Stimulated activated CD4-positive, alpha-beta T cell treated with anti-CD3 and anti-CD28 coated beads, TNF-alpha, amount 100 ng/mL, for 1 hour (primary cell): ENCODE measurements at places on chromosomes 1 and 21.

DNA sequence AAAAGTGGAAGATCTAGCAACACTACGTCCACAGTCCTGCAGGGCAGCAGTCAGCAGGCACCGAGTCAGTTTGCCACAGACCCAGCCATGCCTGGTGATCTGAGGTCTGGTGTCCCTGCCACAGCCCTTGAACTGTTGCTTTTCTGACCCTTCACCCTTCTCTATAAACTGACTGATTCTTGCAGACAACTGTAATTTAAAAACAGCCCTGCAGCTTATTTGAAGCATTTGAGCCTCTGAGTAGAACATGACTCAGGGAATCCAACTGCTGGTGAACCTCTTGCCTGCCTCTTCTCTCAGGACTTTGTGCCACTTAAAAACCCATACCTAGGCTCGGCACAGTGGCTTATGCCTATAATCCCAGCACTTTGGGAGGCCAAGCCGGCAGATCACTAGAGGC lies 107.2 kb downstream of the EDEM3 start:
- DNase-seq: no peak

- no peak for DNase-seq
Observed at GRCh38 chr21:38524168-38525153, 26.2 kb upstream of the ERG start.

DNA sequence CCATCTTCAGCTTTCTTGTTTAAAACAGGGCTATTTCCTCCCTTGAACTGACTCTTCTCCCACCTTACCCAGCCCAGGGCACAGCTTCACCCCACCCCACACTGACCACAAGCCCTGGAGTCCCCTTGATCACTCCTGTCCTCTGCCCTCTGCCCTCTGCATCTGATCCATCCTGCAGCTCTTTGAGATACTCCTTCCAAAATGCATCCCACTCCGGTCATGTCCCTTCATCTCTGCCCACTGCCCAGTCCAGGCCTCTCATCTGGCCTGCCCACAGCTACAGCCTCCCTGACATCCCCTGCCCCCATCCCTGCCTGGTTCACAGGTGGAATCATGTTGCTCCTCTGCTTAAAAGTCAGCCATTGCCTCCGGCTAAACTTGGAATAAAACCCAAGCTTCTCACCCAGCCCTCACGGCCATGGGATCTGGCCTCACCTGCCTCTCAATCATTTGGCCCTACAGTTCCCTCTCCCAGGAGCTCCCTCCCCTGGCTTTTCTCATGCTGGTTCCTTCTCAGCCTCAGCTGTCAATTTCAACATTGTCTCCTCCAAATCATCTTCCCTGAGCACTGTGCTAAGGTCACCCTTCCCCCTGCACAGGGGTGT lies 202.0 kb downstream of the MATN1 start:
- DNase-seq: no peak

GRCh38 chr1:147773215-147773715 lies 12.9 kb upstream of the GJA5 start:
- DNase-seq: no peak

DNA sequence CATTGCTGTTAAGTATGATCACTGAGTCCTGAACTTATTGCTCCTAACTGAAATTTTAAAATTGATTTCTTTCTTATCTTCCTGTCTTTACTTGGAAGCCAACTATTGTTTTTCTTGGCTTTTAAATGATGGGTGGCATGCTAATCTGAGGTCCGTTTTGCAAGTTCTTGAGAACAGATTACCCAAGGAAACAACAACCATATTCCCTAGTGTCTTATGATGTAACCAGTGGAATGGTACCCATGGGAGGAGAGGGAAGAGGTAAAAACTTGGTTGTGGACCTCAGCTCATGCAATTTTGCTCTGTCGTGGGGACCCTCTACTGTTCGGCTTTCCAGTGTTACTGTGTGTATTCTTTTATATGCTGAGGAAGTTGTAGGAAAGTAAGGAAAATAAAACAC lies 454.8 kb upstream of the ADAMTS5 start:
- no peak for DNase-seq

DNA sequence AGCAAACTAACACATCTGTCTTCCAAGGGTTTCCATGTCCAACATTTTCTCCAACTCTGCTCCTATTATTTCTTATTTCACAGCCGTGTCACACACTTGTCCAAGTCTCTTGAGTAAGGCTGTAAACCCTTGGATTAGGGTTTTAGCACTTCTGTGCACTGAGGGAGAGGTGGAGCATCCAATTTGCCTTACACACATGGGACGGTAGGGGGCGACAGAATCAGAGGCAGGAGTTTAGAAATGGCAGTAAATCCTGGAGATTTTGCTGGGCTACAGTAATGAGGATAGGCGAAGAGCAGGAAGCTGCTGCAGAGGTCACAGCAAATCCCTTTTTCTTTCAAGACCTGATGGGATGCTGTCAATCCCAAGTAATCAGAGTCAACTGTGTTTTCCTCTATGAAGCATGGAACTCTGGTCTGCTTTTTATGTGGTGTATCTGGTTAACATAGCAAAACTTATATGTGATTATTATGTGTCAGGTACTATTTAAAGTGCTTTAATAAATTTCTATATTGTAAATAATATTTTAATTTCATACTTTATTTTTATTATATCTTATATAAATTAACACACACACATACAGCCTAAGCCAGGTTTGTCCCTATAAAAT lies 15.4 kb upstream of the LCE5A start:
- no peak for DNase-seq

GRCh38 chr1:9835404-9835757 lies 11.6 kb upstream of the CLSTN1 start:
- no peak for DNase-seq
